Dorsolateral prefrontal cortex (tissue), 122 donors: ENCODE measurements at places on chromosomes 7 and 10. TPM values are rescaled to one million over a fixed set of nuclear protein-coding genes. Genes with fewer than 3 reads are reported as not detected.
A peak's percentile ranks its signal among the peaks of the same experiment; 100 is the strongest.

DNA sequence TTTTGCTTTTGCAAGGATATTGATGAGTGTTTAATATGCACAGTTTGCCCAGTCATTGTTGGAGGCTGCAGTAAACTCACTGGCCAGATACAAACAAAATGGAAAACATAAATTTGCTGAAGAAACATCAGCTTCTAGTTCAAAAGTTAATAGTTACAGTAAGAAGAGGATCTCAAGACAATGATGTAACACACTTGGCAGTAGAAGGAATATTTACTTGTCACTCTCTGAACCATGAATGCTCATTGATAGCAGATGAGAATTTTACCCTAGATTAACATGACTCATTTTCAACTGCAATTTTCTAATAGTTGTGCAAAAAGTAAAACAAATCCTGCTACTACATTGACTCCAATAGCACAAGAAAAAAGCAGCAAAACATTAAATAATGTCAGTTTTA, 47.7 kb downstream of the VWC2 start:
- no peak for DNase-seq

DNA sequence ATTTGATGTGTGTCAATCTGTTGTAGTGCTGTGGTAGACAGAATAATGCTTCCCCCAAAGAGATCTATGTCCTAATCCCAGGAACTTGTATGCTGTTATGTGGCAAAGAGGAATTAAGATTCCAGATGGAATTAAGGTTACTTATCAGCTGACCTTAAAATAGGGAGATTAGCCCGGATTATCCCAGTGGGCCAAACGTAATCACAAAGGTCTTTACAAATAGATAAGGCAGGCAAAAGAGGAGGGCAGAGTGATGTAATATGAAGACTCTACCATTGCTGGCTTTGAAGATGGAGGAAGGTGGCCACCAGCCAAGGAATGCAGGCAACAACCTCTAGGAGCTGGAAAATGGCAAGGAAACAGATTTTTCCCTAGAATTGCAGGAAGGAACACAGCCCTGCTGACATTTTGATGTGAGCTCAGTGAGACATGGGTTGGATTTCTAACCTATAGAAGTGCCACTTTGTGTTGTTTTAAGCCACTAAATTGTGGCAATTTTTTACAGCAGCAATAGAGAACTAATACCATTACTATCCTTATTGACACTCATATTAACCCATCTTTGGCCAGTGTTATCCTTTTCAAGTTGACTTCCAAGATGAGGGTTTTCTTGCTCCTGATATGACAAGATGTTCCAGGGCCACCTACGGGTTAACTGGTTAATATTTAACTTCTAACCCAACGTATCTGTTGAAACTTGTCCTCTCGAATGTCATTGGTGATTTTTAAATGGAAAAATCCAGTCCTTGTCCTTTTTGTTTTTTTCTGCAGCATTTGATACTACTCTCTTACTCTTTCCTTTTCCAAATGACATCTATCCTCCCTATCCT, 29.3 kb downstream of the CYCS start:
- no peak for DNase-seq

DNA sequence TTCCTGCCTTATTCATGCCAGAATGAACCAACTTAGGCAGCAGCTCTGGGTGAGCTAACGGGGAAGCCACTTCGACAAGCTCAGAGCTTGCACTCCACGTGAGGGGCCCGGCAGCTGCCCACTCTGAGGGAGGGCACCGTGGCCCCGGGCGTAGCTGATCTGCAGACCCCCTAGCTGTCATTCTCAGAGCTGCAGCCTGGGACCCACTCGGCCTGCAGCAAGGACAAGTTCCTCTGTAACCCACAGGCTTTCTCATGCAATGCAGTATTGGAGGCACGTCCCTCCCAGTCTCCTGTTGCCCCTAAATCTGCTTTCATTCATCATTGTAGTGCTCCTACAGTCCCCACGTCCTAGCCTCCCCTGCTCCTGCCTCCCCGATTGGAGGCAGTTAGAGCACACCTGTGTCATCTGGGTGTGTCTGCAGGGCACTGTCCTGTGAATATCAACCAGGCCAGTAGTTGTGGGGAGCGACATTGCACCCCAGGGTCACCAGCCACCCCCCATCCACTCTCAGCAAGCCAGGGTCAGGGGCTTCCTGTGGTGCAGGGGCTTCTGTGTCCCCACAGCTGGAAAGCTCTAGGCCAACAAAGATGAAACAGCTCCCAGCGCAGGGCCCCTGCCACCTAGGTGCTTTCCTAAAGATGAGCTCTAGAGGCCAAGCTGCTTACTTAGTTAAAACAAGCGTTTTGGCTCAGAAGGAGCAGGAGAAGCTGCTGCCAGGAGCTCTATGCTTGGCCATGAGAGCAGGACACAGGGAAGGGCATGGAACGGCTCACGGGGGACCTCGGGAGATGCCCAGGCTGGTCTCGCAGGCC, 333.6 kb downstream of the ADARB2 start:
- no peak for DNase-seq

FRMD4A gene
- total RNA-seq, result 105 TPM

DNA sequence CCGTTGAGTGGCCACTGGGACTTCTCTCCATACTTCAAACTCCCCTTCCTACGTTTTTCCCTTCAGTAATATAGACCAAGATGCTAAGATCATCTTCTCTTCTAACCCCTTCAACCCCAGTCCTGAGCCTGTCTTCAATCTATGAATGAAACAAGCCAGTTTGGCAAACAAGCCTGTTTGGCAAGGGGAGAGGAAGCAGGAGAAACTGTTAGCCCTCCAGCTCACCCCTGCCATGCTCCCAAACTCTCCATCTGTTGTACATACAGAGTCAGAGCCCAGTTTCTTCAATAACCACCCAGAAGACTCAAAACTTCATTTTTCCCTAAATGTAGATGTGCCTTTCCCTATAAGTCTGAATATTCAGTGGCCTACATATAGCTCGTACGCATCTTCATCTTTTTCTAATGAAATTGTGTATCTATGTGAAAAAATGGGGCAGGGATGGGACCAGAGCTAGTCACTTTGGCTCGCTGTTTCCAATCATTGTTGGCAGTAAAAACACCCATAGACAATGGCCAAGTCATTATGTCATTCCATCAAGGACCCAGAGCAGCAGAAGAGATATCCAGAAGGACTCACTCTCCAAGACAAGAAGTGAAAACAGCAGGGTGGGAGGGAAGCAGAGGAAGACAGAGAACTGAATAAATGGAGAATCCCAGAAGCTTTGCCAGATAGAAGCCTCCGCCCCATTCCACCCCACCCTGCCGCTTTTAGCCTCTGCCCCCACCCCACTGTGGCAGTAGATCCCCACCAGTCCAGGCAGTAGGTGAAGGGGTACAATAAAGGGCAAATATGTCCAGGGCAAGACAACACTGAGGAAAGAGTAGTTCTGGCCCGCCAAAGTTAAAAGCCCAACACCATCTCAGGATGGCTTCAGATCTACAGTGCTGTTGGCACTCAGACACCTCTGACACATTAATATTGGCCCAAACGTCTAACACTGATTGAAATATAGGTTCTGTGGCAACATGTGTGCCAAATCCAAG, 87.3 kb downstream of the DOCK4 start:
- DNase-seq, result no peak

DNA sequence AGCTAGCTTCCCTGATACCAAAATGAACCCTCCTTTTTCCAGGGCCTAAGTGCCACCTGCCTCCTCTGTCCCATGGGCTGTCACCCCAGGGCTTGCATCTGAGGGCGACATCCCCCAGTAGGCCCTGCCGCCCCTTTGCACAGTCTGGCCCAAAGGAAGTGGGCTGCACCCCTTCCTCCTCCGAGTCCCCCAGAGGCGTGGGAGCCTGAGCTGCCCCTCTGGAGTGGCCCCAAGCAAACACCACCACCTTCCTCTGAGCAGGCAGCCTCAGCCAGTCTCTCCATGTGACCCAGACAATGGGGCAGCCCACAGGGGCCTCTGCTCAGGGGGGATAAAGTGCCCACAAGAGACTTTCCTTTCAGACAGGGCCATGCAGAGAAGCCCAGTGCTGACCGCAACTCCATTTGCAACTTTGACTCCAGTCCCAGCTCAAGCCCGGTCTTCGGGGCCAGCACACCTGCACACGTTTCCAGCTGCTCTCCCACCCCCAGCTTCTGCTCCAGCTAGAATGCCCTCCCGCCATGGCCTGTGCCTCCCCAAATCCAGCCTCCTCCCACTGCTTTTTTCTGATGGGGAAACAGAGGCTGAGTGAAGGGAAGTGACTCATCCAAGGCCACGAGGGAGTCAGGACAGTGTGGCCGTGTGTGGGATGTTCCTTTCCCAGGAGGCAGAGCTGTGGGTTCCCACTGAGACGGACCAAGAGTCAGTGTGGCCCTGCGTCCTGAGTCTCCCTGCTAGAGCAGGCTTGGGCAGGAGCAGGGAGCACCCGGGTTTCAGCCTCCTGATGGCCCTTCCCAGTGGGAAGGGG, 111.9 kb downstream of the ZMIZ1 start:
- no peak for DNase-seq

DNA sequence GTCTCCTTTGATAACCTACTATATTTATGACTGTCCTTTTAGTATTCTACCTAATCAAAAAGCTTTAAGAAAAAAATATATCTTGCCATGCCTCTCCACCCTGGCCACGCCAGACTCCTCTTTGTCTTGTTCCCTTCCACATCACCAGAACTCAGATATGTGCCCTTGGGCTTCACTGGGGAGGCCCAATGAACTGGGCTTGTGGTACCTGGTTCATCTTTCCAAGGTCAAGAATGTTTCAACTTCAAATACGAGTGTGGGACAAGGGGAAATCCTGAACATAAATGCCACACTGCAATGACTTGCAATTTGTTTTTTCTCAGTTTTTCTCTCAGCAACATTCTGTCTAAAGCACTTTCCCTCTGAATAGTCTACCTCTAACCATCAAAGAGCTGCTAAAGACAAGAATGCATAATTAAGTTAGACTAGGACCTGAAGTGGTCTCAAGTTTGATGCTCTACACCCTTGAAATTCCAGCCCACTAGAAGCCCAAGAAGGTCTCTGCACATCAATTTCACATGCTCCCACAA, 9.9 kb downstream of the ERCC6 start:
- DNase-seq, result no peak

DNA sequence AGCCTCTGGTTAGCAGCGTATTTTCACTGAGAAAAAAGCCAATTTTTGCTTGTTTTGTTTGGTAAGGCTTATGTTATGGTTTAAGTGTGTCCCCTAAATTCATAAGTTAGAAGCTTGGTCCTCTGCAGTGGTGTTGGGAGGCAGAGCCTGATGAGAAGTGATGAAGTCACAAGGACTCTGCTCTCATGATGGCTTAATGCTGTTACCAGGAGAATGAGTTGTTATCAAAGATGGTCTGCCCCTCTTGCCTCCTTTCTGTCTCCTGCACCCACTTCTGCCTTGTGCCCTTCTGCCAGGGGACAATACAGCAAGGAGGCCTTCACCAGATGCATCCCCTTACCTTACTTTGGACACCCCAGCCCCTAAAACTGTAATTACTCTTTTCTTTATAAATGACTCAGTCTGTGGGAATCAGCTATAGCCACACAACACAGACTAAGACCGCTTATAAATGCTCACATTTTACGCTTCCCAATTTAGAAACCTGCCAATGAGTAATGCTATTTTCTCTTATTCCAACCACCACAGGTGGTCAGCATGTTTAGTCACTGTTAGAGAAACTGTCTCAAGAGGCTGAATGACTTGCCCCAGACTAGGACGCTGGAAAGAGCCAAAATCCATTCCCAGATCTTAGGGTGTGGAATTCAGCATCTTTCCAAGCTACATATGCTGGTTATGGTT, 6.1 kb upstream of the PKD1L1 start:
- no peak for DNase-seq

DNA sequence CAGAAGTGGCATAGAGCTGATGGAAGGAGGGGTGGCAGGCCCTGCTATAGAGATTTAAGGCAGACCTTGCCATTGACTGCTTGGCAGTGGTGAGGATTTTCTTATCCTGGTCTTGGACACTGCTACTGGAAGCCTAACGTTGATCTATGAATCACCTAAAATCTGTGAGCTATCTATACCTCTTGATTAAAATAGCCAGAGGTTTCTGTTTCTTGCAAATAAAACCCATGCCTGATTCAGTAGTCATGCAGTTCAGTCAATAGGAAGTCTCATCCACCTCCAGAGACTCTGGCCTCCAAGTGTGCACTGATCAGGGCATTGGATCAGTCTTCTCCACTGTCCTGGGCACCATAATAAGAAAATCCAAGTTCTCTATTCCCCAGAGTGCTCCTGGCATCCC, 286.5 kb downstream of the PTEN start:
- no peak for DNase-seq

DNA sequence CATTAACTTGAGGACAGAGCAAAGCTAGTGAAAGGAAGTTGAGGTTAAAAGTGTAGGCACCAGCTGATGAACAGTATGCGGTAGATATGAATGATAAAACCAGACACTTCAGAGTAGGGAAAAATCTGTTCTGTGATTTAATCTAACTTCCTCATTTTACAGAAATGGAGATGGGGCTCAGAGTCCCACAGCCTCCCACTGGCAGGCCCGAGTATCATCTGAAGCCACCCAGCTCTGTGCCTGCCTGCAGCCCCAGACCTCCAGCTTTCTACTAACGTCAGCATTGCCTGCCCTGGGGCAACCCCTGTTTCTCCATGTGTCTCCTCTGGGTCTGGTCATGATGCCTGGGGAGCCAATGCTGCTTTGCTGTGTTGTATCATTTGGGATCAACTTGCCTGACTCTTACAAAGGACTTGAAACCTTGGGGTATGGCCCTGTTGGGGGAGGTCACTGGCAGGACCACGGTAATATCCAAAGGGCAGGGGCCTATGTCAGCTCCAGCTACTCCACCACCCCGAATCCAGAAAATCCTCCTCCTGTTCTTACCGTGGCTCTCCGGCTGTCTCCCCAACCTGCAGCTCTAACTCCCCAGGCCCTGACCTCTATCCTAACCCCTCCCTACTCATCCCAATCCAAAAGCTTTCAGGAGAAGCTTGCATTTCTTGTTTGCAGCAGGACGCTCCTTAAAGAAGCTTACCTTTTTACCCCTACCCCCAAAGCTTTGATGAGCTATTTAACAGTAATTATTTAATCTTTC, 56.2 kb upstream of the NPY start:
- no peak for DNase-seq

DNA sequence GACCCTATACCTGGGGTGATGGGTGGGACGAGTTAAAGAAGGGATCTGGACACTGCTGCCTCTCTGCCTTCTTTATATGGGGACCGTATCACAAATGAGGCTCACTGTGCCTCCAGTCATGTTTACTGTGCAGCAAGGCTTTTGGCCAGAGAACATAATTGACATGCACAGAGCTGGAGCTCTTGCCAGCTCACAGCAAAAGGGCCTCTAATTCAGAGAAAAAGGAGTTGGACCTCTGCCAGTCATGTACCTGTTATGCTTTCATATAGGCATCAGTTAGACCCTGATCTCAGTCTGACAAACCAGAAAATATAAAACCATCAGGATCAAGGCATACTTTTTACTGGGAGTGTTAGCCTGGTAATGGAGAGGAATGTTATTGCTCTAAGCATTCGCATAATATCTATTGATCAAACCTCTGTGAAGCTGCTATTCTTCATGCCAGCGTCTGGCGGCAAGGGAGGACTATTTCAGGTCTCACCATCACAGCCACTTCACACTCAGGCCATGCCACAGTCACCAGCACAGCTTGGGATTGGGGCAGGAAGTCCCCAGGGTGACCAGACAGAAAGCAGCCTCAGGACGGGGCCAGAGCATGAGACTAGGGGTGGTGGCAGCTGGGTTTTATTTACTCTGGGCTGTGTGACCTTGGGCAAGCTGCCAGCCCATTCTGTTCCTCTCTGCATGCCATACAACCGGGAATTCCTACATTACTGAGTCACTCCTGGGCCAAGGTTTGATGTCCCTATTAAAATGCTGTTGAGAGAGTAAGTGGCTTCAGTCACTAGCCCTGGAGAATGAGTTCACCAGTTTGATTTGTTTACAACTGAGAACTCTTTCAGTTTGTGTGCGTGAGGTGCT, 90.1 kb downstream of the NPSR1 start:
- peak; percentile 55 for DNase-seq
